MG63 (cell line): ENCODE measurements at places on chromosomes 16 and 17. TPM values are rescaled to one million over a fixed set of nuclear protein-coding genes. Genes with fewer than 3 reads are reported as not detected.

DRC7 gene
- total RNA-seq, result not detected in 2 replicates

KIF22 gene
- 74.9 and 134 TPM in 2 replicates for total RNA-seq

- no peak for DNase-seq
These were observed 15.3 kb downstream of the CMTM3 start for GRCh38 chr16:66619534-66620428.

- DNase-seq, result no peak
These were observed 6.1 kb upstream of the ATP6V0C start for GRCh38 chr16:2507665-2508064.
